ENCODE measurements at places on chromosomes 12 and 14.

- no peak for DNase-seq
Measured at GRCh38 chr12:10851243-10851858, 2.1 kb upstream of the PRR4 start.

- DNase-seq: no peak
Measured at GRCh38 chr14:100115726-100116125, 43.7 kb downstream of the DEGS2 start.

DNA sequence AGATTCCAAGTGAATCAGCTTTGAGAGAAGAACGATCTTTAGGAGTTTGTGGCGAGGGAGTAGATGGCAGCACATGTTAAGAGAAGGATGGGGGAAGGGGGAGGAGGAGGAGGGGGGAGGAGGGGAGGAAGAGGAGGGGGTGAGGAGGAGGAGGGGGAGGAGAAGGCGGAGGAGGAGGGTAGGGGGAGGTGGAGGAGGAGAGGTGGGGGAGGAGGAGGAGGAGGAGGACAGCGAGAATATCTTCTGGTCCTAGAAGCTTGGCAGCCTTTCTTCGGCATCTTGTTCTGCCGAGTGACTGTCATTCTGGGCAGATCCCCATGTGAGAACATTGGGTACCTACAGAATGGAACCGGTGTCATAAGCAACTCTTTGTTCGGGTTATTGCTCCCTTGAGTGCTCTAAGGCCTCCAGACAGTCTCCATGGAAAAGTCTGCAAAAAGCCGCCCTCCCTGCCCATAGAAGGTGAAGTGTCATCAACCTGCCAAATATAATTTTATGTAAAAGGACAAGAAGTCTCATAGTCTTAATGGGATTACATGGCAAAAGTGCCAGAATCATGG is 6.9 kb downstream of the RFC5 start:
- no peak for DNase-seq

- DNase-seq: no peak
Measured at GRCh38 chr12:40511341-40511740, 180.9 kb upstream of the CNTN1 start.

- DNase-seq: no peak
Measured at GRCh38 chr12:4323396-4323795, 2.4 kb downstream of the TIGAR start.

DNA sequence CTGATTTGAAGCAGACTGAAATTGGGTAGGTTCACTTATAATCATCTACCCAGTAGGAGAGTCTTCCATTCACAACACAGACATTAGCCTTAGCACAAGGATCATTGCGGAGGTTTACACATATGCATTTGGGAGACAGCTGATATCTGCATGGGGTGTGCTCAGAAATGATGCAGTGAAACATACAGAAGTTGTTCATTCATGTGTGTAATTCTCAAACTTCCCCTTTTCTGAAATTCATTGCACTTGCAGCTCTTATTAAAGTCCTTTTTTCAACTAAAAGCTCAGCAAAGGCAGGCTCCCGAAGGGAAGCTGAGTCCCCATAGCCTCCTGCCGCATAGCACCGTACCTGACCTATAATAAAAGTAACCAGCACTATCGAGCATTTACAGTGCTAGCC is 218.3 kb upstream of the CRY1 start:
- DNase-seq: no peak

- no peak for DNase-seq
Measured at GRCh38 chr14:31410048-31410650, 10.2 kb downstream of the HEATR5A start.

DNA sequence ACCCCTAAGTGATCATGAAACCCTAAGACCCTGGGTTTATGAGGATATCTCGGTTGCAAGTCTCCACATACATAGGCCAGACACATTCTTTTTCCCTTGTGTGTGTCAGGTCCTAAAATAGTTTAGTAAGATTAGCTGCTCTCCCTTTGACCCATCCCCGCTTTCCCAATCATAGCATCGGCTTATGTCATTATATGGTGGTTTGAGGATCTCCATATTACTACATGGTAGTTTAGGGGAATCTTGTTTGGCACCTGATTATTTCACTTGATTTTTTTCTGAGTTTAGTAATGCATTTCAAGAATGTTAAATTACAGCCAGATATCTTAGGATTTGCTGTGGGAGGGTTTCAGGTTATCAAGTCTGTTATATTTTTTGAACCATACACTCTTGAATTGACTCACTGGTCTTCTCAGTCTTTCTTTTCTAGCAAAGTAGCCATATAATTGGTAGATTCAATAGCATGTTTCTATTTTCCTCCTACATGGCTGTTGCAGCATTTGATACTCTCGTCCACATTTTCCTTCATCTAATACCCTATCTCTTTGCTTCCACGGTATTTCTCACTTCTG is 68.3 kb upstream of the TRHDE start:
- DNase-seq: no peak

GRCh38 chr12:13203034-13203922 is 6.8 kb downstream of the EMP1 start:
- DNase-seq: peak; percentile 60

DNA sequence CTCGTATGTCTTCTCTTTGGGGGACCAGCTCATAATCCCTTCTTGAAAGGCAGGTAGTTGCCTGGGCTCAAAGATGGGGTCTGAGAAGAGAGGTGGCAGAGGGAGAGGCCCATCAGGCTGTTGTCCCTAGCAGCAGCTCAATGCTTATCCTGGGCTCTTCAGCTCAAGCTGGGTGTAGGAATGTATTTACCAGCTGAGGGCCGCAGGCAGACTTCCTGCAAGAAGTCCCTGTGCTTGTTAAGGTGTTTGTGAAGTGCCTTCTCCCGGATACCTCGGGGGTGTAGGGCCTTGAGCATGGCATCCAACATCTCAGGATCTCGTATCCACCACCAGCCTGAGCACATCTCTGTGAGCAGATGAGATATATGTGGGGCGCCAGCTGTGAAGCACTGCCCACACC is 29.4 kb downstream of the BAZ2A start:
- DNase-seq: no peak

GRCh38 chr14:29569194-29569593 is 358.5 kb downstream of the PRKD1 start:
- no peak for DNase-seq

DNA sequence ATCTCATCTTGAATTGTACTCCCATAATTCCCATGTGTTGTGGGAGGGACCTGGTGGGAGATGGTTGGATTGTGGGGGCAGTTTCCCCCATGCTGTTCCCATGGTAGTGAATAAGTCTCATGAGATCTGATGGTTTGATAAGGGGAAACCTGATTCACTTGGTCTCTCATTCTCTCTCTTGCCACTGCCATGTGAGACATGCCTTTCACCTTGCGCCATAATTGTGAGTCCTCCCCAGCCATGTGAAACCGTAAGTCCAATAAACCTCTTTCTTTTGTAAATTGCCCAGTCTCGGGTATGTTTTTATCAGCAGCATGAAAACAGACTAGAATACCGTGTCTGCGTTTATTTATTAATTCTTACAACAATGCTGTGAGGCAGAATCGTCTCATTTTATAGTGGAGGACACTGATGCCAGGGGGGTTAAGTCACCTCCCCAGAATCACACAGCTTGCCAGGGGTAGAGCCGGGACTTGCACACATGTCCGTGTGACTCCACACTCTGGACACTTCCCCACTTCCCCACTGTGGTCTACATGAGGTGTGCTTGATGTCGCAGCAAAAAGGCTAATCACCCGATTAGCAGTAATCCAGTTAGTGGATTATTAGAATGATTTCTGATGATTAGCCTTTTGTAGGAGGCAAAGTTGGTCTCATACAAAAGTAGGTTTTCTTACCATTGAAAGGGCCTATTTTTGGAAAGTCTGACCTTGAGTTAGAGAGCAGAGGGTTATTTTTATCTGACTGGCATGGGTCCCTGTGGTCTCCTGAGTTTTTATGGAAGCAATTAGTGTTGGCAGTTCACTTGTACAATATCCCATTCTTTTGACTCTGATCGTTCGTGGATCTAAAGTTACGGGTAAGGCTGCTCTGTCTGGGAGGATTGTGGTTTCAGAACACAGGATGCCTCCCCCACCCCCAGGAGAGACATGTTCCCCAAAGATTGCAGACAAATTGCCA is 47.4 kb upstream of the BCL7A start:
- DNase-seq: no peak

DNA sequence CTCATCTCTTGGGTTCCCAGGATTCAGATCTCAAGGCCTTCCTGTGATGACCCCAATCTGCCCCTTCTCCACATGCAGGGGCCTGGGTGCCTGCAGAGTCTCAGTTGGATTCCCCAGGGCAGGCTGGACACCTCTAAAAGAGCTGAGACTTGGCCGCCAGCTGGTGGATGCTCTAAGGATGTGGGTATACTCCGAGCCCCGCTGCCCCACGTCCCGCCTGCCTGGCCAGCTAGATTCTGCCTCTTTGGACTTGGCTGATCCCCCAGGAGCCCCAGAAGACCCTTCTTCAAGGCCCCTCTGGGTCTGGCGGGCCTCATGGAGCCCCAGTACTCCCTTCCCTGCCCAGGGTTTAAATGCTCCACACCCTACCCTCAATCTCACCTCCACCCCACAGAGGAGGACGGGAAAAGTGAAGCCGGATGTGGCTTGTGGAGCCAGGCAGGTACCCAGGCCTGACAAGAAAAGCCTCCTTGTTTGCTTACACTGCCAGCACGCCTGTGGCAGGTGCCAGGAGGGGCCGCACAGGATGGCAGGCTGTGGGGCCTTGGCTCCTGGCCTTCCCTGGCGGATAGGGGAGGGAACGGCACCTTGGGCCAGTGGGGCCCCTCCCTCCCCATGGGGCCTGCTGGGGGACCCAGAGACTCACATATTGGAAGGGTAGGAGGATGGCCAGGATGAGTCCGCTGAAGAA is 15.1 kb downstream of the FAIM2 start:
- no peak for DNase-seq

DNA sequence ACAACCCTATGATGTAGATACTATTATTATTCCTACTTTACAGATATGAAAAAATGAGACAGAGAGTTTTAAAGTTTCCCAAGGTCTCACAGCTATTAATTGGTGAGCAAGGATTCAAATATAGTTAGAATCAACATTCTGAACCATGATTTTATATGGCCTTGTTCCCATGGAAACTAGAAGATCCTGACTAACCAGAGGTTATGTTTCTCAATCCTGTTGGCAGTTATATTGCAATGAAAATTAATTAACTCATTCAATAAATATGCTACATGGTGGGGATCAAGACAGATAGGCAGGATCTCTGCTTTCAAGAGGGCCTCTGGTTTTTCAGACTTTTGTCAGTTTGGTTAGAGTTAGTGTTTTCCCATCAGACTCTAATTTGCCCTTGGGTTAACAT is 9.3 kb upstream of the FUT8 start:
- DNase-seq: no peak

GRCh38 chr14:77622366-77622961 is 6.0 kb upstream of the SPTLC2 start:
- DNase-seq: no peak

DNA sequence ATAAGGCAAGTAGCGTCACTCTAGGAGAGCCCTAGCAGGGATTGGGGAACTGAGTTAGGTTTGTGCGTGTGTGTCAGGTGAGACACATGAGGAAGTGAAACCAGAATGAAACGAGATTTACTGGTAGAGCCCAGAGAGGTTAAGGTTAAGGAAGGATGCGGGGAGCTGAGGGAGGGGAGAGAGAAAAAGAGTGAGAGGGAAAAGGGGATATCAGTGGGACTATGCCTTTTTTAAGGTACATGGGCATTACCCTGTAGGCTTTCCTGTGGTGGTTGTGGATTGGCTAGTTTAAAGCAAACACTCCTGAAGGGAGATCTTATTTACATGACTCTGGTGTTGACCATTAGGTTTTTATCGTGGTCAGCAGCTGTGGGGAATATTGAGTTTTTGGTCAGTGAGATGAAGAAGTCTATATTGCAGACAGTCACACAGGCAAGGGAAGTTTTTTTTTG is 13.9 kb downstream of the ZDHHC17 start:
- DNase-seq: no peak

DNA sequence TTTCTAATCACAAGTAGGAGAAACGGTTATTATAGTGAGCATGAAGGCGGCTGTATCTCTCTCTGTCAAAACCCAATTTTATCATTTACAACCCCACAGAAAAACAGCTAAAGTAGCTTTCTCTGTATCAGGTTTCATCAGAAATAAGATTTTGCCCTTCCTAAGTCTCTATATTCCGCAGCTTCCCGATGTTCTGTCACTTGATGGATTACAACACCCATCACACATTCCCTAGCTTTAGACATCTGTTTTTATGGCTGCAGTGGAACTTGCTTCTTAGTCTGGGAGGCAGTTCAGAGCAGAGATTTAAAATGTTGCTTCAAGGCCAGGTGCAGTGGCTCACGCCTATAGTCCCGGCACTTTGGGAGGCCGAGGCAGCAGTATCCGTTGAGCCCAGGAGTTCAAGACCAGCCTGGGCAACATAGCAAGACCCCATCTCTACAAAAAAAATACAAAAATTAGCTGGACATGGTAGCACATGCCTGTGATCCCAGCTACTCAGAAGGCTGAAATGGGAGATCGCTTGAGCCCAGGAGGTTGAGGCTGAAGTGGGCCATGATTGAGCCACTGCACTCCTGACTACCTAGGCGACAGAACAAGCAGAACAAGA is 27.6 kb upstream of the FOXN3 start:
- DNase-seq: no peak

DNA sequence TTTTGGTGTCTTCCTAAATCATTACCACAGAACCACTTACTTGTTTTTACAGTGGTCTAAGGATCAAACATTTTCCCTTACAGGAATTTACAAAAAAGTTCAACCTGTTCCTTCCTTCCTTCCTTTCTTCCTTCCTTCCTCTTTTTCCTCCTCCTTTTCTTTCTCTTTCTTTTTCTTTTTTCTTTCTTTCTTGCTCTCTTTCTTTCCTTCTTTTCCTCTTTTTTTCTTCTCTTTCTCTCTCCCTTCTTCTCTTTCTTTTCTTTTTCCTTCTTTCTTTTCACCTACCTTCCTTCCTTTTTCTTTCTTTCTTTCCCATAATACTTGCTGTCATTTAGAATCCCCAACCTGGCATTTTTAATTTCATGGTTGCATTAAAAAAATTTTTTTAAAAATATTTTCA is 59.2 kb upstream of the PPP4R3A start:
- DNase-seq: no peak

GRCh38 chr12:54689984-54690383 is 41.8 kb upstream of the DCD start:
- DNase-seq: no peak

GRCh38 chr12:75690296-75690955 is 179.0 kb upstream of the KRR1 start:
- DNase-seq: no peak

DNA sequence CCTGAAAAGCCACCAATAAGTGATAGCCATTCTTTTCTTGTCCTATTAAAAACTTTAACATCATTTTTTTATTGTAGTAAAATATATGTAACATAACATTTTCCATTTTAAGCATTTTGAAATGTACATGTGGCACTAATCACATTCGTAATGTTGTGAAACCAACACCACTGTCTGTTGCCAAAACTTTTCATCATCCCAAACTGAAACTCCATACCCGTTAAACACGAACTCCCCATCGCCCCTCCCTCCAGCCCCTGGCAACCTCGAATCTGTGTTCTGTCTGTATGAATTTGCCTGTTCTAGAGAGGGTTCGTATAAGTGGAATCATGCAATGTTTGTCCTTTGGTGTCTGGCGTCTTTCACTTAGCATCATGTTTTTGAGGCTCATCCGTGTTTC is 75.9 kb downstream of the CCDC92 start:
- no peak for DNase-seq
